ENCODE measurements at places on chromosomes 7 and 10. TPM values are rescaled to one million over a fixed set of nuclear protein-coding genes. Genes with fewer than 3 reads are reported as not detected.

HOXA4 gene
- 21.4 TPM for polyA plus RNA-seq

MMP21 gene
- polyA plus RNA-seq, result 0.20 TPM

CFAP69 gene
- 20.8 TPM for polyA plus RNA-seq

ANKRD61 gene
- polyA plus RNA-seq, result 2.7 TPM

NPTX2 gene
- 2.0 TPM for polyA plus RNA-seq

TMEM236 gene
- 0.22 TPM for polyA plus RNA-seq

GPR15LG gene
- polyA plus RNA-seq, result 0.43 TPM

NOLC1 gene
- 100.0 TPM for polyA plus RNA-seq

THNSL1 gene
- 12.9 TPM for polyA plus RNA-seq

POLL gene
- 40.1 TPM for polyA plus RNA-seq

CTTNBP2 gene
- polyA plus RNA-seq, result 28.9 TPM

SERPINE1 gene
- polyA plus RNA-seq, result 0.86 TPM

- DNase-seq, result peak; percentile 50
Observed at GRCh38 chr10:105950410-105950809, 1214.1 kb downstream of the SORCS1 start.

GRCh38 chr7:29063872-29064271, 82.5 kb downstream of the CPVL start:
- no peak for DNase-seq

DNA sequence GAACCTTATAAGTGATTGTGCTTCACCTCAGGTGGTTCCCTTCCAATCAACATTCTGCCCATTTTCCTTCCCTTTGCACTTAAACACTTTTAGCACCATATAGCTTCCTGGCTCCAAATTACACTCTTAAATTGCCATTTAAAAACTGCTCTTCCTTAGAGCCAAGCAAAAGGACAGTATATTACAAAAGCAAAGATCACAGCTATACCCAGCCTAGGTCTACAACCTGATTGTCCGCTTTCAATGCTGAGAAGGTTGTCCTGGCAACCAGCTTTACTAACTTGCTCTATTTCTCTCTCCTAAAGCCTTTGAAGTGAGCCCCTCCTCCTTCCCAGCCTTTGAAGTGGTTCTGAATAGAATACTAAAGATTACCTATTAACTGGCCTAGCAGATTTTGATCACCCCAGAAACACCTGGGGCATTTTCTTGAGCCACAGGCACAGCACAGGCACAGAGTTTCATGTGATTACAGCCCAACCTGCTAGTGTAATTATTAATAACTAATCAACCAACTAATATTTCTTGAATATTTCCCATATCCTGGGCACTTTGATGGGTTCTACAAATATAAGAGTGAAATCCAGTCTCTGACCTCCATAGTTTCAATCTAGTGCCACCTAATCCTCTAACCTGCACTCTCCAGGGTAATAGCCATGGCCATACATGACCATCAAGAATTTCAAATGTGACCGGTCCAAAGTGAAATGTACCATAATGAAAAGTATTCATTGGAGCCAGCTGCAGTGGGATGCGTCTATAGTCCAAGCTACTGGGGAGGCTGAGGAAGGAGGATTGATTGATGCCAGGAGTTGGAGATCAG, 63.6 kb upstream of the TRIM24 start:
- DNase-seq, result peak; percentile 87

- no peak for DNase-seq
Observed at GRCh38 chr10:129628823-129629222, 161.8 kb downstream of the MGMT start.

DNA sequence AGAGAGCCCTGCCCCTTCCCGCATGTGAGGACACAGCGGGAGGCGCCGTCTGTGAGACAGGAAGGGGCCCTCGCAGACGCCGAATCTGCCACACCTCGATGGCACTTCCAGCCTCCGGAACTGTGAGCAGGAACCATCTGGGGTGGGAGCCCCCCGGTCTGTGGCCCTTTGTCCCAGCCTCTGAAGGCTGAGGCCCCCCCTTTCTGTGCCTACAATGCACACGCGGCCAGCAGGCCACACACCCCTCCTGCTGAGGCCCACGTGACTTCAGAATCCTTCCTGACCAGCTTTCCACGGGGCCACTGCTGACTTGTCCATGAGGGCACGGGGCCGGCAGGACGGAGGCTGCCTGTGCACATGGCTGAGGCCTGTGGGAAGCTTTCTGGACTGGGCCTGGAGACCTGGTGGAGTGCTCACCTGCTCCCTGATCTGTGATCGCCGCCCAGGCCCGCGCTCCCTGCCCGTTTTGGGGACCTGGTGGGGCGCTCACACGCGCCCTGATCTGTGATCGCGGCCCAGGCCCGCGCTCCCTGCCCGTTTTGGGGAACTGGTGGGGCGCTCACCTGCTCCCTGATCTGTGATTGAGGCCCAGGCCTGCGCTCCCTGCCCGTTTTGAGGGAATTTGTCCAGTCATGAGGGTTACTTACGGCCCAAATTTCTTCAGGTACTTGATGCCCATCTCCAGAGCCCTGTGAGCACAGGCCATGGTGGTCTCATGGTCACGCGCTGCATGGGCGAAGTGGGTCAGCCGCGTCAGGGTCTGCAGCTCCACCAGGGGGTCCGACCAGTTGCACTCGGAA, 34.3 kb downstream of the CFAP46 start:
- no peak for DNase-seq

GRCh38 chr7:70316745-70317144, 718.5 kb downstream of the AUTS2 start:
- DNase-seq, result no peak

DNA sequence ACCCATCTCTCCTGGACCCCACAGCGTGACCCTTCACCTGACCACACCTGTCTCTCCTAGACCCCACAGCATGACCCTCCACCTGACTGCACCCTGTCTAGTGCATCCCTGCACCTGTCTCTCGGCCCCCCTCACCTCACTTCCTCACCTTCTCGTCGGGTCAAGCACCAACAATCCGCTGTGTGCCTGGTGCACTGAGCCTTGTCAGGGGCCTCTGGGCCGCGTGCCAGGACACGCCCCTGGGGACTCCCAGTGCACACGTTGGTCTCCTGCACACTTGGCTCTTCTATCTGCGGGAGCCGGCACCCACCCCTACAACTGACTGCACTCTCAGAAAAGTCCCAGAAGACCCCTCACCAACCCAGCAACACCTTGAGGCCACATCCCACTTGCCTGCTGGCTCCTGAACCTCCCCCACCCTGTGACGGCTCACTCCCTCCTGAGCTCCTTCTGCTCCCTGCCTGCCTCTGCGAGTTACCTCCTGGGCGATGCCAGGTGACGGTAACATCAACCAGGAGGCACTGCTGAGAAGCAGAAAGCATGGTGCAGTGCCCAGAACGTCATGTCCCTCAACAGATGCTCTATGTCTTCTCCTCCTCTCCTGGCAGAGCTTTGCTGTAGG, 147.6 kb downstream of the DIP2C start:
- DNase-seq, result no peak

DNA sequence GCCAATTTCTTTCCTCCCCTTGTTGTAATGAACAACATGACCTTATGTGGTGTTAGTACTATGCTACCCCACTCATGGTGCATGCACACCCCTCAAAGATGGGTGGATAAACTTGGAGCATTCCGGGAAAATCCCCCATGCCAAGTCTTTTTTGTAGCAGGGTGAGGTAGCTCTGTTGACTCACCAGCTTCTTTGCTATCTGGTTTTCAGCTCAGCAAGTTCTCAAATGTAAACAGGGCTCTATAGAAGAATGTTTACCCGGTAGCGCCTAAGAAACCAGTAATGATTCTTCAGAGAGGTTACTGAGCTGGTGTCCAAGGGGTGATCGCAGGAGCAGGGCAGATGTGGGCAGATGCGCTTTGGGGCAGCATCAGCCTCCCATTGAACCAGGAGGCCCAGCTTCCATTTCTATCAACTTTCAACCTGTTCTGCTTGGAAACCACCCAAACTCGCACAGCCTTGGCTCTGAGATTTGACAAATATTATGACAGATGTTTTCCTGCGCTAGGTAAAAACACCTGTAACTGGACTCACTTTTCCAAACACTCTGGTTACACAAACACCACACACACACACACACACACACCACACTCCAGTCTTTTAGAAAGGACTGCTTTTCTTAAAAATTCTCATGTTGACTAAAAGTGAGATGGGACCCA, 87.8 kb downstream of the ZRANB1 start:
- no peak for DNase-seq

DNA sequence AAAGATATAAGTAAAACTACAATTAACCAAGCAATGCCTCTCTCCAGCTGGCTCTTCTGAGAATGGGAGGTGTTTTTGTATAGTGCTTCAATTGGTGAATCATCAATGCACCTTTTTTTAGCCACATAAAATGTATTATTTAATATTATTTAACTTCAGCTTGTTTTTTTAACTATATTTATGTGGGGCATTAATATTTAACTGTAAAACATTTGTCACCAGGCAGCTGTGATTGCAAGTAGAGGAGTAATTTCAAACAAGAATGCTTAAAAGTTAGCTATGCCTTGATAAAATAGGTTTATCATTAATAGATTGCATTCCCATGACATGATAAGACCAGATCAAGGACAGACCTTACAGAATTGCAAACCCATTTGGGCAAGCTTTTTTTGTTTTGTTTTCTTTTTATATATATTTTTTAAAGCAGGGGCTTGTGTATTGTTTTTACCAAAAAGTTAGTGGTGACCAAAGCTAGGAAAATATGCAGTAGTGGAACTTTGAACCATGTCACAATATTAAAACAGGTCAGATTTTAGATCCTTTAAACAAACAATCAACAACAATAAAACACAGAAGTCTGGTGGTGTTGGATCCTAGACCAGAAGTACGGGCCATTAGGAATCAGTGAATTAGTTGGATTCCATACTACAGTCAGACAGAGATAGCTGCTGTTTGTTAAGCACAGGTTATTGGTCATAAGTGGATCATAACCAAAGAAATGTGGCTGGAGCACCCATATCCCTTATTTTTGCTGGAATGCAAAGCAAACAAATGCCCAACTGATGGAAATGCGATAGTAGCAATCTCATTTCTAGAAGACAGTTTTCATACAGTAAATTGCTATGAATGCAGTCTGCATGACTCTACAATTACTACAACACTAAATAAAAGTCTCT, 2.9 kb downstream of the CAV2 start:
- DNase-seq, result no peak

DNA sequence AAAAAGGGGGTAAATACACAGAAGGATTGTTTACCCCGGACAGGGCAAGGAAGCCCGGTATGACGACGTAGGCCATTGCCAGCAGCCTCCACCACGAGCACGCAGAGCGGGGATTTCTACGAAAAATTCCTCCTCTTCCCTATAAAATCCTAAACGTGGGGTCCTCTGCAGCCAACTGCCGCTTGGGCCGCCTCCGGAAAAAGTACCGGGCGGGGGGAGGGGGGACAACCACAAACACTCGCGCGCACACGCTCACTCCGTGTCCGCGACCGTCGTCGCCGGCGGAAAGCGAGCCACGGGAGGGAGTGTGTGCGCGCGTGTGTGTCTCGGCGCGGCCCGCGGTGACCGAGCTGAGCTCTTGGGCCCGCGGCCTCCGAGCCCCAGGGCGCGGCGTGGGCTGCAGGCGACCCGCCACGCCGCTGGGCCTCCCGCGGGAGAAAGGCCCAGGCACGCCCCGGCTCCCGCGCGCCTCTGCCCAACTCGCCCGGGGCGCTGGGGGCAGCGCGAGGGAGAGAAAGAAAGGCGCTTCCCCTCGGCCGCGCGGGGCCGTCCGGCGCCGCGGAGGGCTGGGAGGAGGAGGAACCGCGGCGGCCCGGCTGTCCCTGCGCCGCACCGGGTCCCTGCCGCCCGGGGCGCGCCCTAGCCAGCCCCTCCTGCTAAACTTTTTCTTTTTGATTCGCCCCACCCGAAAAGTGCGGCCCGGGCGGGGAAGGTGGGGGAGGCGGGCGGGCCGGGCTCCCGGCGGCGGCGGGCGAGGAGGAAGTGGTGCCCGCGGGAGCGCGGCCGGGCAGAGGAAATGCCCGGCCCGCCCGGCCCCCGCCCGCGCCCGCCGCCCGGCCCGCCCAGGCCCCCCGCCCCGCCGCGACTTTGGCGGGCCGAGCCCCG, 1.5 kb downstream of the CTBP2 start:
- no peak for DNase-seq

GRCh38 chr7:105222953-105223352, 165.8 kb downstream of the SRPK2 start:
- DNase-seq, result no peak

- no peak for DNase-seq
Observed at GRCh38 chr7:111103678-111104274, 12.8 kb downstream of the LRRN3 start.

DNA sequence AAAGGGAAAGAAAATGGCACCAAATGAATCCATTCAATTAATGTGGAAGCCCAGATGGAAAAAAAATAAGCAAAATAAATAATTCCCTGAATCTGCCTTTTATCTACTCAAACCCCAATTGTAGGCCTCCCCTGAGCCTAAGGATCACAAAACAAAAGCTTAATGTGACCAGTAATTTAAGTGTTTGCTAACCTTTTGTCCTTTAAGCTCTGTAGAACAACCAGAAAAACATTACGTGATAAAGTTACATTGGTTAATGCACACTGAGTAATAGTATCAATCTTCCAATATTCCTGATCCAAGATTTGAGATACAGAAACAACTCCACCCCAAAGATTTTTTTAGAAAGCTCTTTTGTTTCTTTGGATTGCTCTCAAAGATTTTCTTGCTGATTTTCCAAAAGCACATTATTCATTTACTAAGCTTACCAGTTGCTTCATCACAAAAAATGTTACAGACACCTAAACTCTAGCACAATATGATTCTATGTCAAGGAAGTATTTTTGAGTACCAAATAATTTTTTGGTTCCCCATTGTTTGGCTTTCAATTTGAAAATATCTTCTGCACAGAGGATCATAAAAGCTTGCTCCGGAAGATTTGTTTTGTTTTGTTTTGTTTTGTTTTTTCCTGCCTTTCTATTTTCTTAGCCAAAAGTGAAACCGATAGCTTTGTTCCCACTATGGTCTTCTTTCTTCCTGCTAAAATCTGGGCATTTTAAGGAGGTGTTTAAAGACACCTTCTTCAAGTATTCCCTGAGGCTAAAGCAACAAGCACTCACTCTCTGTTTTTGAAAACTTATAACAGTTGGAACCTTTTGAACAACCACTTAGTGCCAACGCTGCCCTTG, 54.2 kb downstream of the TRIL start:
- DNase-seq, result no peak

GRCh38 chr7:103148994-103149807, at the start of gene NAPEPLD:
Gene NAPEPLD, minus strand, starts transcription at chr7:103149099. Its CDS starts 20,323 bp downstream, at chr7:103128776.
- DNase-seq, result peak; percentile 89

DNA sequence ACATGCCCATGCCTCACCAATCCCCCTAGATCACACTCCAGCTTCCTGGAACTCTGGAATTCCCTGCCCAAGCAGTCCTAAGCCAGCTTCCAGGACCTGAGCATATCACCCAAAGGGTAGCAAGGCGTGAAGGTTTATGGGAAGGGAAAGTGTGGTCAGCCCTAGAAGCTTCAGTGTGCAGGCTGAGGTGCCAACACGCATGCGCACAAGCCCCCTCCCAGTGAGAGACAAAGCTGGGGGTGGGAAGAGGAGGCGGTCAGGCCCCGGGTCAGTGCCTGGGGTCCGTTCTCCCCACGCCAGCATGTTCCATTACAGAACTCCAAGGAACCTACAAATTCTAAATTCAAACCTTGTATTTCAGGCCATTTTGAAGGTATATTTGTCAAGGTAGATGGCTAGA, 103.6 kb upstream of the C7orf33 start:
- DNase-seq, result no peak

- DNase-seq, result peak; percentile 23
Observed at GRCh38 chr7:87934699-87935383, 790 bp downstream of the ADAM22 start.

GRCh38 chr7:159177284-159177953, 32.8 kb upstream of the VIPR2 start:
- no peak for DNase-seq

GRCh38 chr10:83562381-83562780, 576.9 kb upstream of the GHITM start:
- no peak for DNase-seq

- no peak for DNase-seq
Observed at GRCh38 chr7:91089382-91089963, 174.8 kb upstream of the FZD1 start.

All from renal pelvis (tissue), 12 donors.